NCI-H1930 (cell line): ENCODE measurements at places on chromosomes 5 and 9.

DNA sequence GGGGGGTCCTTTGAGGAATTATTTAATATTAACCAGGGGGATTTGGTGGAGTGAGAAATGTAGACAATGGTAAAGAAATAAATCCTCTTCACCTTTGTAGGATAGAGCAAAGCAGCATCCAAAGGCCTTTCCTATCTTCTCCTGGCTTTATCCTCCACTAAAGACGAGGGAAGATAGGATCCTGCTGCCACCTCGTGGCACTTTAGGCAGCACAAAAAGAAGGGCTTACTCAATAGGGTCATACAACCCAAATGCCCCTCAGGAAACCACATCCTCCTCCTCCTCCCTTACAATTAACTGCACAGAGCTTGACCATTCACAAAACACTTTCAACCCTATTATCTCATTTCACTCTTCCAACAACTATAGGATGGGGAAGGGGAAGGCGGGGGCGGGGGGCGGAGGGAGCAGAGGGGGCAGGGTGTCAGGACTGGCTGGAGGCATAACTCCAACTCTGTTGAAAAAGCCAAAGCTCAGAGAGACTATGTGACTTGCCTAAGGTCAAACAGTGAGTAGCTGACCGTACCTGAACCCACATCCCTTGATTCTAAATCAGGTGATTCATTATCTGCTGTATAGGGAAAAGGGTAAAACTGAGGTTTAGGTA lies 45.4 kb upstream of the MYOT start:
- DNase-seq, result no peak

- no peak for DNase-seq
These were observed 120.4 kb downstream of the C9orf152 start for GRCh38 chr9:110087605-110088004.

DNA sequence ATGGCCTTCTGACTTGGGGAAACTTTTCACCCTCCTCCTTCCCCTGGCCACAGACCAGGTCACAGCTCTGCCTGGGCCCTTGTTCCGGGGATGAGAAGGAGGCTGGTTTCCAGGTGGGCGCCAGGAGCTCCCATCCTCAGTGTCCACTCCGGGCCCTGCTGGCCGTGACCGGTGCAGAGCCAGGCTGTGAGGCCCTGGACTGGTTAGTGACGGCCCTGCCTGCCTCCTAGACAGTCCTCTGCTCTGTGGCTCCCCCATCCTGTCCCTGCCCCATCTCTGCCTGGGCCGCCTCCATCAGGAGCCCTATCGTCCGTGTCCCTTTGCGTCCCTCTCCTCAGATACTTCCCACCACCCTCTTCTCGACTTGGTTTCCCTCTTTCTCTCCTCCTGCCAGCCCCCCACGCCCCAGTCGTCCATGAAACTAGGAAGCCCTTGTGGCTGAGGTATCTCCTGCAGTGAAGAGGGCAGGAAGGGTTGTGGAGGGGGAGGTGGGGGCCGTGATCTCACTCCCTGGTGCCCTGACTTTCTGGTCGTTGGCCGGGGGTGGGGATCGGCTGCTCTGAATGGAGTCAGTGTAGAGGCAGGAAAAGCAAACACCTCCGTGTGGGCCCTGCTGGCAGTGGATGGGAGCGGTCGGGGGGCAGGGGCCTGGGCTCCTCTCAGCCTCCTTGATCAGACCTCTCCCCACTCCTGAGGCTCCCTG lies 15.4 kb upstream of the CERCAM start:
- DNase-seq, result no peak

DNA sequence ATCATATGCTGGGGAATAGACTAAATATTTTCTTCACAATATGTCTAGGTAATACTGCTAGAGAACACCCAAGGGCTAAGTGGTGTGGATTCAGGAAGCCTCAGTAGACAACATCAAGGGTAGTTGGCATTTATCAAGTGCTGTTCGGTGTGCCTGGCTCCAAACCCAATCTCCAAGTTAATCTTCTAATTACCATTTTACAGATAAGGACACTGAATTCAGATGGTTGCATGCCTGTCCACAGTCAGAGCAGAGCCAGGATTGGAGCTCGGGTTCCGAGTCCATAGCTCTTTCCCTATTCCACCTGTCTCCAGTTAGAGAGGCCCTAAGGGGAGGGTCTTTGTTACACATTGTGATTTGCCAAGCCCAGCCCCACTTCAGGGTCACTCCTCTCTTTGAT lies 58.2 kb downstream of the FGF18 start:
- DNase-seq, result no peak

DNA sequence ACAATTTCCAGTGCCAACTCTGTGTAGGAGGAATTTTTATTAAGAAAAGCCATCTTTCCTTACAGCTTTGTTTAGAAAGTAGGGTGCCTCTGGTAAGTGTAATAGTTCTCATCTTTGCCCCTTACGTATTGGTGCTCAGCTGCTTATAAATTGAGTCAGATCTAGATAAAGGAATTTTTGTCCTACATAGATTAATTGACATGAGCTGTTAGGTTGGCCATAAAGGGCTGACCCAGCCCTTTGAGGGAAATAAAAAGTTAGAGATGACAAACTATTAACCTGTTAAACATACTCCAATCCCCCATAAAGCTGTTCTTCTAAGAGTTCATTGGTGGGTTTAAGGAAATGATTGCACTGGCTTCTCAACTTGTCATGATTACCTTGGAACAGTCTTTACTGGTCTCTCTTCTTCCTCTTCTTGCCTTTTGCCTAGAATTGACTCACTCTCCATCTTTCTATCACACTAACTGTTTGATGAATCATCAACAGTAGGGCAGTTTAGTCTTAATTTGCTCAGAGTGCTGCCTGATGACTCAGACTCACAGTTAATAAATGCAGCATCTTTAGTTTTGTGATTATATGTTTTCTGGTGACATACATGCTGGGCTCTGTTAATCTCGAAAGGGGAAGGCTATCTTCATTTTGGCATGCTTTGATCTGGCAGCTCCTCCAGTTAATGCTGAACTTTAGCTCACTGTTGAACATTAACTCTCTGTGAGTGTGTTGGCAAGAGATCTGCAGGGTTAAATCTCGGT lies 51.7 kb downstream of the ARHGAP26 start:
- DNase-seq, result no peak

- DNase-seq, result no peak
These were observed 304.6 kb downstream of the ACTL7B start for GRCh38 chr9:108551030-108551841.
